NB4 (cell line): ENCODE measurements at places on chromosomes 13 and 19.

DNA sequence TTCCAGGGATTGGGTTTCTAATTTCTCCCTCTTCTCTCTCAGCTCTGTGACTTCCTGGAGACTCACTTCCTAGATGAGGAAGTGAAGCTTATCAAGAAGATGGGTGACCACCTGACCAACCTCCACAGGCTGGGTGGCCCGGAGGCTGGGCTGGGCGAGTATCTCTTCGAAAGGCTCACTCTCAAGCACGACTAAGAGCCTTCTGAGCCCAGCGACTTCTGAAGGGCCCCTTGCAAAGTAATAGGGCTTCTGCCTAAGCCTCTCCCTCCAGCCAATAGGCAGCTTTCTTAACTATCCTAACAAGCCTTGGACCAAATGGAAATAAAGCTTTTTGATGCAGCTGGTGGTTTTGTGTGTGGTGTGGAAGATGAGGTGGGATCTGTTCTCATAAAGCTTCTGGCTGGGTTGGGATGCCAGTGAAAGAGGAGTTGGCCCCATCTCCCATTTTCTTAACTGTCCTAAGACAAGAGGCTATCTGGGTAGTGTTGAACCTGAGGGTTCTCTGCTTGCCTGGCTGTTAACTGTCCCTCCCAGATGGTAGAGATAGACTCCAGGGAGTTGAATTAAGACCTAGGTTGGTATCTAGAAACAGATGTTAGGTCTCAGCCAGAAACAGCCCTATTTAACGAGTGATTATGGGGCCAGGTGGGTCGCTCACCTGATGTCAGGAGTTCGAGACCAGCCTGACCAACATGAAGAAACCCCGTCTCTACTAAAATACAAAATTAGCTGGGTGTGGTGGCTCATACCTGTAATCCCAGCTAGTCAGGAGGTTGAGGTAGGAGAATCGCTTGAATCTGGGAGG is 1.6 kb downstream of the FTL start:
- peak; percentile 39 for DNase-seq

DNA sequence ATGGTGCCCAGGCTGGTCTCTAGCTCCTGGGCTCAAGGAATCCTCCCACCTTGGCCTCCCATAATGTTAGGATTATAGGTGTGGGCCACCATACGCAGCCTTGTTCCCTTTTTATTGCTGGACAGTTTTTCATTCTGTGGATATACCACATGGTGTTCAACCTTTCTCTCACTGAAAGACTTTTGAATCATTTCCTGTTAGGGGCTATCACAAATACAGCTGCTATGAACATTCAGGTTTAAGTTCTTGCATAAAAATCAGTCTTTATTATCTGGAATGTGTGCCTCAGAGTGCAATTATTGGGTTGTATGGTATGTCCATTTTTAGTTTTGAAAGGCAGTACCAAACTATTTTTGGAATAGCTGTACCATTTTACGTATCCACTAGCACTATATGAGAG is 647.2 kb downstream of the LIG4 start:
- DNase-seq, result no peak

GRCh38 chr19:46189971-46190888 is 39.3 kb upstream of the IGFL1 start:
- DNase-seq, result peak; percentile 40

- DNase-seq, result no peak
Measured at GRCh38 chr13:29903543-29903942, 53.1 kb upstream of the UBL3 start.

DNA sequence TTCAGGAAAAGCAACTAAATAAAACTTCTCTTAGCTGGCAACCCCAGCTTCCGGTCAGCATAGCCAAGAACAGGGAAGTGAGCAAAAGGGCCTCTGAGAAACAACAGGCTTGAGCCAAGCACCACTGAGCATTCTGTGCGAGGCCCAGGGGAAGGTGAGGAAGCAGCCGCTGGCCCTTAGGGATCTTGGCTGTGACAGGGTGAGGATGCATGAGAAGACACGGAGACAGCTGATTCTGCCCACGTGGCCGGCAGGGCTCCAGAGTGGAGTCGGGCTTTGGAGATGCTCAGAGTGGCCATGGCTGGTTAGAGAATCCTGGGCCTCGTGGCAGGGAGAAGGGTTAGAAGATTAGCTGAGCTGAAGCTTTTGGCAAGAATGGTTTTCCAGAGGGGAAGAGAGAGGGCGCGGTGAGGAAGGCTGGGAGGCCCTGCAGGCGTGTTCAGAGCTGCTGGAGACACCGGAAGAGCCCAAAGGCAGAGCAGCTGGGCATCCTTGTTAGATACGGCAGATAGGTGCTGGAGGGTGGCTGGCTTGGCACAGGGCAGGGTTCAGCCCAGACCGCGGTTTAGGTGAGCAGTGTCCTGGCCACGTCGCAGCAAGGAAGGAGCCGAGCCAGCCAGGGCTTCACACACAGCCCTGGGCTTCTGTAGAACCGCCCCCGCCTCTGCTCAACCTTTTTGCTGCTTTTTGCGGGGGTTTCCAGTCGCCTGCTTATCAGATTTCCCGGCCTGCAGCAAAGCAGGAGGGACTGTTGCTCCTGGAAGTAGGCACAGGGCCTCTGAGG is 17.3 kb downstream of the UPF1 start:
- DNase-seq, result no peak

DNA sequence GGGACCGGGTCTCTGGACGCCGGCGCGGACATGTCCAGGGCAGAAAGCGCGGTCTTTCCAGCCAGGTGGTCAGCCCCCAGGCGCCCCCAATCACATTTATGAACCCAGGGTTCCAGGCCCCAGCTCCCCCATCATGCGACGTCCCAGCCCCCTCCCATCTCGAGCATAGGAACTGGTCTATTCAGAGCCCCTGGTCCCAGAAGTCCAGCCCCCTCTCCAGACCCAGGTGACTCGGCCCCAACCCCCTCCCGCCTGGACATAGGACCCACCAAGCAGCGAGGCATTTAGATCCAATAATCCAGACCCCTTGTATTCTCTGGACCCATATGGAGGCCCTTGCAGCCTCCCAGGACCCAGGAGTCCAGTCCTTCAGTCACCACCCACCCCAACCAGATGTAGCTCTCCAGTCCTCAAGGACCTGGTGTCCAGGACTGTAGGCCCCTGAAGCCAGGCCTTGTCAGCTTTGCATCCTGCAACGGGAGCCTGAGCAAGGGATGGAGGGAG is 501 bp downstream of the APLP1 start:
- DNase-seq, result no peak

DNA sequence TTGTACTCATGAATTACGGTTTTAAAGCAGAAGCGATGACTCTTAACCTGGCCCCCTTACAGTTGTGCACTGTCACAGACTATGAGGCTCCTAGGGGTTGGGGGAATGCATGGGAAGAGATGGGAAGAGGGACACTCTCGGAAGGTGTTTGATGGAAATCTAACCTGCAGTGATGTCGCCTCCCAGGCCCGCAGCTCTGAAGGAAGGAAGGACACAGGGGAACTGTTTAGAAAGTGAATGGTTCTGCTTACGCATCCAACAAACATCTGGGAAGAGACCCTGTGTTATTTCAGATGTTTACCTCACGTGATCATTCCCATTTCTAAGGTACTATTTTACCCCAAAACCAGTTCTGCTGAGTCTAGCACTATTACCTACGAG is 48.0 kb upstream of the SLC7A9 start:
- DNase-seq, result no peak

DNA sequence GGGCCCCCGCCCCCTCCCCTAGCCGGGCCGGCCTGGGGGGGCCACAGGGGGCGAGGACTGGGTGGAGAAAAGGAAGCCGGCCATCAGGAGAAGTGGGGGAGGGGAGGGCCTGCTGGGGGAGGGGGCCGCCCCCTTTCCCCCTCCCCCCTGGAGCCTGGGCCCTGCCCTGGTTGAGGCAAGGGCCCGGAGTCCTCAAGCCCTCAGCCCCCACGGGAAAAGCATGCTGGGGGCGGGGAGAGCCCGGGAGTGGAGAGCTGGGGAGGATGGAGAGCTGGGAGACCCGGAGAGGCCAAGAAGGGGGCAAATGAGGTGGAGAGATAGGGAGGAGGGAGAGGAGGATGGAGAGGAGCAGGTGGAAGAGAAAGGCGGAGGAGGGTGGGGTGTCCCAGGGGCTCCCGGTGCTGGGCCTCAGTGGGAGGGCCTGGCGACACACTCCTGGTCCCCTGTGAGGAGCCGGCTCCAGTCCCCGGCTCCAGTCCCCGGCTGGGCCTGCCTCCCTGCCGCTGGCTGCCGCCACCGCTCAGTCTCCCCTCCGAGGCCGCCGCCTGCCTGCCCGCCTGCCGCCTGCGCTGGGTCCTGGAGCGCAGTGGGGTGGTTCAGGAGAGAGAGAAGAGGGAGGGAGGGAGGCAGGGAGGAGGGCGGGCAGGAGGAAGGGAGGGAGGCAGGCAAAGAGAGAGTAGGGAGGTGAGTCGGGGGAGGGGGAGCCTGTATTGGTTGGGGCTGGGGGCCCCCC is at the start of gene GRIK5:
Gene GRIK5 (minus strand): TSS at position 588 of the 733 bp plus-strand sequence. CDS start 4,436 bp downstream, outside the sequence.
- no peak for DNase-seq

DNA sequence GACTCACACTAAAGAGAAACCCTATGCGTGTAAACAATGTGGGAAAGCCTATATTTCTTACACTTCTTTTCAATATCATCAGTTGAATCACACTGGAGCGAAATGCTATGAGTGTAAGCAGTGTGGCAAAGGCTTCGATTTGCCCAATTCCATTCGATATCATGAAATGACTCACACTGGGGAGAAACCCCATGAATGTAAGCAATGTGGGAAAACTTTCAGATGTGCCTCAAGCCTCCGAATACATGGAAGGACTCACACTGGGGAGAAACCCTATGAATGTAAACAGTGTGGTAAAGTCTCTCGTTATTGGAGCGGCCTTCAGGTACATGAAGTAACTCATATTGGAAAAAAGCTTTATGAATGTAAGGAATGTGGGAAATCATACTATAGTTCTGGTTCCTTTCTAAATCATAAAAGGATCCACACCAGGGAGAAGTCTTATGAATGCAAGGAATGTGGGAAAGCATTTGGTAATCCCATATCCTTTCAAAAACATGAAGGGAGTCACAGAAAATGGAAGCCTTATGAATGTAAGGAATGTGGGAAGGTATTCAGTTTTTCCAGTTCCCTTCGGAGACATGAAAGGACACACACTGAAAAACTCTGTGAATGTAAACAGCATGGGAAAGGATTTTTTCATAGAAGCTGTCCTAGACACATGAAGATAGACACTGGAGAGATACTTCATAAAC is 28.1 kb downstream of the ZNF20 start:
- DNase-seq, result no peak

DNA sequence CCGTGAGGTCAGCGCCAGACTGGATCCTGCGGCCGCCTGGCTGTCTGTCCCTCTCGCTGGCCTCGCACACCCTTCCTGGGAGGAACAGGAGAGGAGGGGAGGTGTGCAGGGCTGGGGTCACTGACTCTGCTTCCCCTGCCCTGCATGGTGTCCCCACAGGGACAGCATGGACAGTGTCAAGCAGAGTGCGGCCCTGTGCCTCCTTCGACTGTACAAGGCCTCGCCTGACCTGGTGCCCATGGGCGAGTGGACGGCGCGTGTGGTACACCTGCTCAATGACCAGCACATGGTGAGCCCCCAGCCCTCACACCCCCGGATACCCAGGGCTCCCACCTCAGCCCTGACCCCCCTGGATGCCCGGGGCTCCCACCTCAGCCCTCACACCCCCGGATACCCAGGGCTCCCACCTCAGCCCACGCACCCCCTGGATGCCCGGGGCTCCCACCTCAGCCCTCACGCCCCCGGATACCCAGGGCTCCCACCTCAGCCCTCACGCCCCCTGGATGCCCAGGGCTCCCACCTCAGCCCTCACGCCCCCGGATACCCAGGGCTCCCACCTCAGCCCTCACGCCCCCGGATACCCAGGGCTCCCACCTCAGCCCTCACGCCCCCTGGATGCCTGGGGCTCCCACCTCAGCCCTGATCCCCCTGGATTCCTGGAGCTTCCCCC is 21.2 kb downstream of the FUZ start:
- DNase-seq, result no peak

- DNase-seq, result no peak
Measured at GRCh38 chr13:35891507-35892441, 239.4 kb downstream of the DCLK1 start.

DNA sequence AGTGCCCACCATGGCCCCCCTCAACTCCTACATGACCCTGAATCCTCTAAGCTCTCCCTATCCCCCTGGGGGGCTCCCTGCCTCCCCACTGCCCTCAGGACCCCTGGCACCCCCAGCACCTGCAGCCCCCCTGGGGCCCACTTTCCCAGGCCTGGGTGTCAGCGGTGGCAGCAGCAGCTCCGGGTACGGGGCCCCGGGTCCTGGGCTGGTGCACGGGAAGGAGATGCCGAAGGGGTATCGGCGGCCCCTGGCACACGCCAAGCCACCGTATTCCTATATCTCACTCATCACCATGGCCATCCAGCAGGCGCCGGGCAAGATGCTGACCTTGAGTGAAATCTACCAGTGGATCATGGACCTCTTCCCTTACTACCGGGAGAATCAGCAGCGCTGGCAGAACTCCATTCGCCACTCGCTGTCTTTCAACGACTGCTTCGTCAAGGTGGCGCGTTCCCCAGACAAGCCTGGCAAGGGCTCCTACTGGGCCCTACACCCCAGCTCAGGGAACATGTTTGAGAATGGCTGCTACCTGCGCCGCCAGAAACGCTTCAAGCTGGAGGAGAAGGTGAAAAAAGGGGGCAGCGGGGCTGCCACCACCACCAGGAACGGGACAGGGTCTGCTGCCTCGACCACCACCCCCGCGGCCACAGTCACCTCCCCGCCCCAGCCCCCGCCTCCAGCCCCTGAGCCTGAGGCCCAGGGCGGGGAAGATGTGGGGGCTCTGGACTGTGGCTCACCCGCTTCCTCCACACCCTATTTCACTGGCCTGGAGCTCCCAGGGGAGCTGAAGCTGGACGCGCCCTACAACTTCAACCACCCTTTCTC is 8.2 kb downstream of the FOXA3 start:
- DNase-seq, result peak; percentile 53

- peak; percentile 64 for DNase-seq
Measured at GRCh38 chr19:18205200-18205892, 1.5 kb upstream of the RAB3A start.

DNA sequence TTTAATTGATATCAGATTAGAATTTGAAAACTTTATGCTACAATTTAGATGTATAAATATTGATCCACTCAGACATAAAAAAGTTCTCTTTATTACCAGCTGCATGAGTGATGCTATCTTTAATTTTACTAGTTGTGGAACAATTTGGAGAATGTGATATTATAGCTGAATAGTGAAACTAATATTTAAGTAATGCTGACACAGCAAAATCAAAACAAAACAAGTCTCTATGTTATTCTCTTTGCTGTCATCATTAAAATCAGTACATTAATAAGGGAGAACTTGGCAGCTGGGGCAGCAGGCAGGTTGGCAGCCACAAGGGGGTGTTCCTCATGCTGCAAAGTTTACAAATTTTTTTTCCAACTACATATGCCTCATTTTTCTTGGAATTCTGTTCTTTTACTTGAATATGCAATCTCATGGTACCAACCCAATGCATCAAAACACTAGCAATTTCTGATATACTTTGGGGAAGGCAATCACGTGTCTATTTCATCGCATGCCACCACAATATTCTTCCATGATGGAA is 585.3 kb downstream of the FGF9 start:
- no peak for DNase-seq

DNA sequence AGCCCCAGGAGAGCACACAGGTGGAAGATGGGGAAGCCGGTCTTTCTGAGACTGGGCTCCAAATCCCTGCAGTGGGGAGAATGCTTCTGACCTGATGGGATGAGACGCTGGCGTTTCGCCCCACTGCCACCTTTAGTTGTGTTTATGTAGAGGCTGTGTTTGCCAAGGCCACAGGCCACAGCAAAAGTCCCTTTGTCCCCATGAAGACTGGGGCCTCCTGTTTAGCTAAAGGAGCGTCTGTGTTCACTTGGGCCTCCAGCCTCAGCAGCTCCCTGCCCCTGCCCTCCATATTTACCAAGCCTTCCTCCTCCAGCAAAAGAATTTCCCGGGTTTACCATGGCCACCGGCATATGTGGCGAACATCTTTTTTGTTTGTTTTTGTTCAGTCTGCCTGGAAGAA is 10.4 kb upstream of the KLK14 start:
- no peak for DNase-seq
